Epithelial cell of proximal tubule (primary cell): ENCODE measurements at places on chromosomes 7 and 10. TPM values are rescaled to one million over a fixed set of nuclear protein-coding genes. Genes with fewer than 3 reads are reported as not detected.

The GTF2IRD1 gene
- 23.8 and 28.0 TPM in 2 replicates for total RNA-seq

The TFR2 gene
- total RNA-seq: 1.1 and 5.9 TPM in 2 replicates

The ZNF3 gene
- 16.6 and 20.3 TPM in 2 replicates for total RNA-seq

The CTNNA3 gene
- total RNA-seq: under 0.01 and 0.46 TPM in 2 replicates

The NPC1L1 gene
- 0.23 and 0.94 TPM in 2 replicates for total RNA-seq

The AKR1B15 gene
- total RNA-seq: not detected in 2 replicates

The SYNPO2L gene
- not detected in 2 replicates for total RNA-seq

The TMEM176B gene
- total RNA-seq: 1.7 TPM in 1 of 2 replicates, not detected in the other

The MAGI2 gene
- 0.43 and 0.92 TPM in 2 replicates for total RNA-seq

The OPN4 gene
- total RNA-seq: not detected in 2 replicates

The OR13A1 gene
- not detected in 2 replicates for total RNA-seq

The DNAJC30 gene
- 2.7 and 6.1 TPM in 2 replicates for total RNA-seq

The AEBP1 gene
- 37.3 and 78.4 TPM in 2 replicates for total RNA-seq

The GRID2IP gene
- total RNA-seq: not detected in 2 replicates

The RSPH10B gene
- total RNA-seq: 0.07 and 0.23 TPM in 2 replicates

The SCD gene
- 113 and 303 TPM in 2 replicates for total RNA-seq

The DKK1 gene
- total RNA-seq: 3.2 and 39.9 TPM in 2 replicates
